ENCODE measurements at places on chromosomes 16 and 17.
A peak's percentile ranks its signal among the peaks of the same experiment; 100 is the strongest.

GRCh38 chr17:20096430-20096829, 87.3 kb downstream of the SPECC1 start:
- no peak for DNase-seq

DNA sequence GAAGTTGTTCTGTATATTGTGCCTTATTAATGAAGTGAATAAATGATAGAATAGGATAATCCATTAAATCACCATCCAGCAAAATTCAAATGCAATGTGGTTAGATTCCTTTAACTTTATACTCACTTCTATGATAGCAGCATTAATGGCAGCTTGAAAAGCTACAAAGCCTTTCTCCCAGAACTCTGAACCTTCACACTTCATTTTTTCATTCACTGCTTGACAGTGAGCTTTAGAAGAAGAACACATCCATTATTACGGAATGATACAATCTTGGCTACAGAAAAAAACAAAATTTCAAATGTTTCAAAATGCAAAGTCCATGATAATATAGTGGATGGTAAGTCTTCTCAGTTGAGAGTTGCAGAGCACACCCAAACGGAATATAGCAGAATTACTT, 16.4 kb downstream of the ABCA9 start:
- DNase-seq, result no peak

GRCh38 chr17:78563189-78564145, 13.7 kb downstream of the DNAH17 start:
- DNase-seq, result no peak

DNA sequence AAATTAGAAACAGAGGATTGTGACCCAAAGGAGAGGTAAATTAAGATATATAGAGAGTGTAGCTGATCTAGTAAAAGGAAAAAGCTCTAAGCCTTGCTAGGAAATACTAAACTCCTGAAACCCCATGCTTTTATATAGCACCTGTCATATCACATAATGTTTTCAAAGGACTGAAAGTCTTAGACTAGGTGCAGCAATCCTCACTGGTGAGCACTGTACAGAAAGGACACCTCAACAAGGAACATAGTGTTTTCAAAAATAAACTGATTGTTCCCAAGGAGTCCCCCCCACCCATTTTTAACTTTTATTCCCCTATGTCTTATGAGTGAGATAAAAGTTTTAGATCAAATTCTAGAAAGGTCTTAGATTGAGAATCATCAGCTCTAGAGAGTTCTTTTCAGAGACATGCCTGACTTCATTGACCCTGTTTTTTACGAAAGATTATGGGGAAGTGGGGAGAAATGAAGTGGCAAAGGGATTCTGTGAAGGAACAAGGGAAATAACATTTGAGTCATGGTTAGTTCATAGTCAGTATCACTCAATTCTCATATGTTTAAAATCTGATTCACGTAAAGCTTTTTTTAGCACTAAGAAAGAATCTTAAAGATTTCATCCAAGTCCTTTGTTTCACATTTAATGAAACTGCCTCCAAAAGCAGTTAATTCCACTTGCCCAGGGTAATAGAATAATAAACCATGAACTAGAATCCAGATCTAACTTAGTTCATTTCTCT, 166.4 kb downstream of the CYB561 start:
- no peak for DNase-seq

- no peak for DNase-seq
These were observed 46.8 kb downstream of the RNF112 start for GRCh38 chr17:19457830-19458271.

DNA sequence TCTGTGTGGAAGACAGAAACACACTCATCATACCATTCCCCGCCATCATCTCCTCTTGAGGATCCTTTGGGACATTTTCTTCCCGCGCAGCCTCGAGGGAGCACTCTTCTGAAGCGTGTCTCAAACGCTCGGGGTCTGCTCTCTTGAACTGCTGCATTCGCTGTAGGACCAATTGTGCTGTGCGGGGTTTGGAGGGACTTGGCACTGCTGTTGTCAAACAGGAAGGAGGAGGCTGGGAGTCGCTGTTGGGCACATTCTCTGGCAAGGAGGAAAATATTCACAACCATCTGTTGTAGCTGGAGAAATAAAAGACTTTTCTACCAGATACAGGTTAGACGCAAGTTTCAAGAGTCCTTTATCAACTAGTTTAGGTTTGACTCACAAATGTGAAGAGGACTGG, 5.0 kb downstream of the SLX4 start:
- DNase-seq, result no peak

DNA sequence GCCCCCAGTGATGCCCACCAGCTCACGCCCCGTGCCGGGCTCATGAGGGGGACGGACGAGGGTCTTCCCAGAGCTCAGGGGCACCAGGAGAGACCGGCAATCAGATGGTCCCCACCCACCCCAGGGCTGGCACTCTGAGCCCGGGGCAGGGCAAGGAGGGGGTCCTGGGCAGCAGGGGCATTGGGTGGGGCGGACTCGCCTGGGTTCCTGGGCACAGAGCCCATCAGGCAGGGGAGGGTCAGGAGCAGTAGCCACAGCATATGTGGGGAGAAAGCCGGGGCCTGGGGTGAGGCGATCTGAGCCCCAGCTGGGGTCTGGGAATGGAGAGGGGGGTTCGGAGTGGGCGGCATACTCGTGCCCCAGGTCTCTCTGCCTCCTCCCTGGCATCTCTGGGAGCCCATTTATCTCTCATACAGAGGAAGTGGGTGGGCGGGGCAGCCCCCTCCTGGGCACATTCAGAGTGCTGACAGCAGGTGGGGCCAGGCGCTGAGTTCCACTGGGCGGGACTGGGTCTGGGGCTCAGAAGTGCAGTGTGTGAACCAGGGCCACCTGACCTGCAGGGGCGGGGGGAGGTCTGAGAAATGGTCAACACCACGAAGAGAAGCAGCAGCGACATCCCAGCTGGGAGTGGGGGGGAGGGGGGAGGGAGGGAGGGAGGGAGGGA, 20.5 kb upstream of the UBE2I start:
- DNase-seq, result no peak

- DNase-seq, result no peak
These were observed 3.5 kb upstream of the KATNB1 start for GRCh38 chr16:57732037-57732436.

GRCh38 chr16:65044873-65045272, 77.0 kb downstream of the CDH11 start:
- no peak for DNase-seq

- DNase-seq, result no peak
These were observed 15.4 kb upstream of the SPATA32 start for GRCh38 chr17:45277216-45277849.

DNA sequence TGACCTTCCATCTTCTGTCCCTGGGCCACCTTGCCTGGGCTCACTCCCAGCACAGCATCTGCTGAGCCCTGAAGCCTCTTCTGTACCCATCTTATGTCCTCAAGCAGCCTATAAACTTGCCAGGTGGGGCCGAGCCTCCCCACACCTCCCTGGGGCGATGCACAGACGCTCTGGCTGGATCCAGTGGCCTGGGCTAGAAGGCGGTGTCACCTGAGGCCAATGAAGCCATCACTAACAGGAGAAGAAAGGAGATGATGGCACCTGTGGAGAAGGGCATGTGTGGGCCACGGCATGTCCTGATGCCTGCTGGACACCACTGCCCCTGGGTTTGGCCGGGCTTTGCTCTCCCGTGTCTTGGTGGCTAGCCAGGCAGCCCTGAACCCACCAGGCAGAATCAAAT, 45.5 kb downstream of the PEMT start:
- DNase-seq, result no peak

- no peak for DNase-seq
These were observed 20.5 kb upstream of the SPACA3 start for GRCh38 chr17:32971171-32971570.

DNA sequence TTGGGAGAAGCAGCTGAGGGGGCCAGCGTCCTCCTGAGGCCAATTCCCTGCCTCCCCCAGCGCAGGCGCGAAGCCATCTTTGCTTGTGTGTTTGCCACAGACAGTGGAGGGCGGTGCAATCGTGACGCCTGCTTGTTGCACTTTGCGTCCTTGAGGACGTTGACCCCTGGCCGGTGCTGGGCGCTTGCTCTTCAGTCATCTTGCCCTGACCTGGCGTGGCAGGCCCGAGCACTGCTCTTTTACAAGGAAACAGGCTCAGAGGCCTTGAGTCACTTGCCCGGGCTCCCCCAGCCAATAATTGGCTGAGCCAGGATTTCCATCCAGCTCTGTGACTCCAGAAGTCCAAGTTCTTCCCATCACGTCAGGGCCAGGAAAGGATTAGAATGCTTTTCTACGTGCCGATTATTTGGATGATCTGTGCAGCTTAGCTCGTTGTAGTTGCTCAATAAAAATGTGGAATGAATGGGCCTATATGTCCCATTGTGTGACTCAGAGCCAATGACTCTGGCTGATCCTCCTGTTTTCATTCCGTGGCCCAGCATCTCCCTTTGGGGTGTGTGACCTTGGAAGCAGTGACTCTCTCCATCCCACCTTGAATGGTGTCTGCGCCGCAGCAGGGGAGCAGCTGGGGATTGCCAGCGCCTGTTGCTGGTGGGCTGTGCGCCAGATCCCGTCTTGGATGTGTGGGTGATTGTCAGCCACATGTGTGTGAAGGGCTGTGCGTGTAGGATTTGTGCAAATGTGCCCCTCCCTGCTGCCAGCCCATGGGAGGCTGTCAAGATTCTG, 214.1 kb downstream of the SEC14L1 start:
- DNase-seq, result peak; percentile 73

GRCh38 chr16:75114946-75115825, 1.4 kb downstream of the LDHD start:
- DNase-seq, result no peak

DNA sequence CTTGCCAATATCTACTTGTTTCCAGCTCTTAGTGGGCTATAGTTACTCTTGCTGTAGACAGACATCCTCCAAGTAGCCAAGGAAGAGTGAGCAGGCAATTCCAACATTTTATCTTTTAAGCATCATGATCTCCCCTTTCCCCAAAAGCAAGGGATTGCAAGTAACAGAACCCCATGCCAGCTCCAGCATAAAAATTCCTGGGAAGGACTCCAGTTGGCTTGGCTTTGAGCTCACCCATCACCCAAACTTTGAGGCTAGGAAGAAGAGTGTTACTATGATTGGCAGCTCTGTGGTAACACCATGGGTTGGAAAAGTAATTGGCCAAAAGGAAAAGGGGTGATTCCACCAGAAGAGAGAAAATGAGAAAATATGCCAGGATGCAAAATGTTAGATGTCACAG, 1086.4 kb upstream of the RBFOX1 start:
- no peak for DNase-seq

GRCh38 chr16:30764816-30765465, 2.8 kb downstream of the RNF40 start:
- no peak for DNase-seq

DNA sequence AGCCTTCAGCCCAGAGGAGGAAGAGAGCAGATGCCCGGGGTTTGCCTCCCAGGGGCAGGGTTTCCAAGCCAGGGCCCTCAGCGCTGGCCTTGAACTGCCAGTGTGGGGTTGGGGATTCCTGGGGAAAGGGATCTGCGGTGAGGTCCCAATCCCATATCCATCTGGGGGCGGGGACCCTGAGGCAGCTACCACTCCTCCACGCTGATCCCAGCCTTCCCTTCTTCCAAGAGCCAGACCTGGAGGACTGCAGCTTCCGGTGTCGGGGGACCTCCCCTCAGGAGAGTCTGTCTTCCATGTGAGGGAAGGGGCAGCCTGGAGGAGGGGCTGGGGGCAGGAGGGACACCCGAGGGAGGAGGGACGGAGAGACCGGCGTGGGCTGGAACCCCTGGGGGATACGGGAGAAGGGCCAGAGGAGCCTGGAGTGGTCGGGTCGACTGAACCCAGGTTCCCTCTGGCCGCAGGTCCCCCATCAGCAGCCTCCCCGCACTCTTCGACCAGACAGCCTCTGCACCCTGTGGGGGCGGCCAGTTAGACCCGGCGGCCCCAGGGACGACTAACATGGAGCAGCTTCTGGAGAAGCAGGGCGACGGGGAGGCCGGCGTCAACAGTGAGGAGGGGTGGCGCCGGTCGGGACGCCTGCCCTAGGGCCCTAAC, 10.7 kb upstream of the CISD3 start:
- DNase-seq, result no peak

DNA sequence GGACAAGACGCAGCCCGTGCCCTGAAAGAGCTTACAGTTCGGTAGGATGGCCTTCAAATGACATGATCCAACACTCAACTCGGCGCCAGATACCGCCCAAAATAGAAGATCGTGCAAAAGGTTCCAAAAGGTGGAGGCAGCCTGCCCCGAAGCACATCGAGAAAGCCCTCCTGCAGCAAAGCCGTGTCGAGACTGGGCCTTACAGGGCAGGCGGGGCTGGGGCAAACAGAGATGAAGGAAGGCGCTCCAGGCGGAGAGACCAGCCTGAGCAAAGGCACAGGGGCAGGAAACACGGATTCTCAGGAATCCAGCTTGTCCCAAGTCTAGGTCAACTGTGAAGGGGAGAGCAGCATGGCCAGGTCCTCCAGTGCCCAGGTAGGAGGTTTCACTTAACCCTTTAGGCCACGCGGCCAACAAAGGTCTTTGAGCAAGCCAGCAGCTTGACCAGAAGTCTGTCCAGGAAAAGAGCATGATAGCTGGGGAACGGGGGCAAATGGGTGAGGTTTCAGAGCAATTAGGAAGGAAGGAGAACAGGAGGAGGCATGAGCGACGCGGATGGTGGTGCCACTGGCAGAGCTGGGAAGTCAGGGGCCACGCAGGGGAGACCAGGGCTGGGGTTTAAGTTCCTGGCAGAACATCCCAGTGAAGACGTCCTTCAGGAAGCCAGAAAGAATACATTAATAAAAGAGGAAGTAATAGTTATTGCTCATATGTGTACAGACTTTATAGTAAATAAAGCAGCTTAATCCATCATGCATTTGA, 21.2 kb upstream of the EIF1 start:
- no peak for DNase-seq

DNA sequence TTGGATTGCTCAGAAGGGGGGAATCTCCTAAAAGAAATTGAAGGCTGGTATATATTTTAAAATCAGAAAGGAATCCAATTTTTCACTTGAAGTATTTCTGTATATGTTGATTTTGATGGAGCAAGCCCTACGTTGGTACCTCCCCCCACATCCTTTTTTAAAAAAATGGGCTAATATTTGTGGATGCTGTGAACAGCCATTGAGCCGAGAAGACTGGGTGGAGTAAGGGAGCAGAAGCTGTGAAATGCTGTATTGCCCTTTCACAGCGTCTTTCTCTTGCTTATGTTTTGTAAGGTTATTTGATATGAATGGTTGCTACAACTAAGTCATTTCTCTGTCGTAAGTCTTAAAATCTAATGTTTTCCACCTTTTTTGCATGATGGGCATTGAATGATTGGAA, 2.3 kb downstream of the PAFAH1B1 start:
- DNase-seq, result no peak

DNA sequence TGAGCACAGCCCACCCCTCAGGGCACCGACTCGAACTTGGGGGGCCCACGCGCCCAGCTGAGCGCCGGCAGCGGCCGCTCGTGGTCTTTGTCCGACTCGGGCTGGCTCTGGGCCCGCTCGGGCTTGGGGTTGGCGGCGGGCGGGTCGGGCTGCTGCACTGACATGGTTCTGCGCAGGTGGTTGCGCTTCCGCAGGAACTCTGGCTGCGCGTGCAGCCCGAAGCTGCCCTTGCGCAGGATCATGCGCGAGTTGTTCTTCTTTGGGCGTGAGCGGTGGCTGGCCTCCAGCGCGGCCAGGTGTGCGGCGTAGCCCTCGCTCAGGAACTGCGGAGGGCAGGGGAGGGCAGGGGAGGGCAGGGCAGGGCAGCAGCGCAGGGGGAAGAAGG, 11.1 kb downstream of the PIMREG start:
- DNase-seq, result no peak
